NCI-H1694 treated with DMSO at 0.1 percent for 48 hours (cell line): ENCODE measurements at places on chromosomes 6 and 20.
A peak's percentile ranks its signal among the peaks of the same experiment; 100 is the strongest.

GRCh38 chr6:112883095-112883494 lies 536.0 kb downstream of the RFPL4B start:
- no peak for DNase-seq

DNA sequence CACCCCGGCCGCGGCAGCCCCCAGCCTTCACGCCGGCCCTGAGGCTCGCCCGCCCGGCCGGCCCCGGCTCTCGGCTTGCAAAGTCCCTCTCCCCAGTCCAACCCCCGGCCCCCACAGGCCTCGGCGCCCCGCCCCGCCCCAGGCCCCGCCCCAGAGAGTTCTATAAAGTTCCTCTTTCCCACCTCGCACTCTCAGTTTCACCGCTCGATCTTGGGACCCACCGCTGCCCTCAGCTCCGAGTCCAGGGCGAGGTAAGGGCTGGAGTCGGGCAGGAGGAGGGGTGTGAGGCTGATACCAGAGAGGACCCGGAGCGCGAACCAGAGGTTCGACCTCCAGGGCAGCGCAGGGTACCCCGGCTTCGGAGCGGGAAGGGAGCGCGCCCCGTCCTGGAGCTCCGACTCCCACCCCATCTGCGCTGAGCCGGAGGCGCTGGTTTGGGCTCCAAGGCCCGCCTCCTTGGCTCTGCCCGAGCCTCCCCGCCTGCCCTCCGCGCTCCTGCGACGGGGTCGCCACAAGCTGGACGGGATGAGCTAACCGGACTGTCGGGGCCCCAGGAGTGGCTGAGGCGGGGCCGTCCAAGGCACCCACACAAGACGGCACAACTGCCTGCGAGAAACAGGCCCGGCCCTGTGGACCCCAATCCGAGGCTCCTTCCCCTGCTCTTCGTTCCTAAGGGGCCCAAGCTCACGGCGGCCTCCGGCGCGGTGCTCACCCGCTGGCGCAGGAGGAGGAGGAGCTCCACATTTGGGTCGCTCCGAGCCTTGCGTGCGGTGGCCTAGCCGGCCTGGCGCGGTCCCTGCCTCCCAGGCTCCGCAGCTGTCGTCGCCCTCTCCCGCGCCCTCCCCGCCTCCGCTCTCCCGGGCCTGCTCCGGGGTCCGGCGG lies at the start of gene IRF4:
Gene IRF4 (plus strand): TSS at position 194 of the 882 bp plus-strand sequence. CDS start 1,401 bp downstream, outside the sequence.
- no peak for DNase-seq

DNA sequence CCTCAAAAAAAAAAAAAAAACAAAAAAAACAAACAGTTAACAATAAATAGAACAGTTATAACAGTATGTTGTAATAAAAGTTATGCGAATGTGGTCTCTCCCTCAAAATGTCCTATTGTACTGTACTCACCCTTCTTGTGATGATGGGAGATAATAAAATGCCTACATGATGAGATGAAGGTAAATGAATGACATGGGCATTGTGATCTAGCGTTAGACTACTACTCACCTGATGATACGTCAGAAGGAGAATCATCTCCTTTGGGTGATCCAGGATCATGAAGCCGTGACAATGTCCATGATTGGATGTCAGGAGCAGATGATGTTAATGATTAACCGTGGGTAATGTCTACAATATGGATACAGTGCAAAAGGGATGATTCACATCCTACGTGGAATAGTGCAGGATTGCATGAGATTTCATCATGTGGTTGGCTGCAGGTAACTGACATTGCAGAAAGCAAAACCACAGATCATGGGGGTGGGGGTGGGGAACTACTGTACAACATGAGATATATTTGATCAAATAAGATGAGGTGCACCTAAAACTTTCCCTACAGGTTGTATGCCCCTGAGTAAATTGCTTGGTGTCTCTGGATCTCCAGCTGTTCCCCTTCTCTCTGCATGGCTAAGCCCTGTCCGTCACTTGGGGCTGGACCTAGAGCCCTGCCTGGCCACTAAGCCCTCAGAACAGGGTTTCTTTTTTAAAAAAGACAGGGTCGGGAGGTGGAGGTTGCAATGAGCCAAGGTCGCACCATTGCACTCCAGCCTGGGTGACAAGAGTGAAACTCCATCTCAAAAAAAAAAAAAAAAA lies 6.2 kb upstream of the RBCK1 start:
- DNase-seq = no peak

GRCh38 chr6:33606642-33607041 lies 14.5 kb upstream of the ITPR3 start:
- no peak for DNase-seq

GRCh38 chr20:62804627-62805154 lies at the start of gene OGFR:
TSS of gene OGFR (plus strand) at chr20:62804835. CDS start at chr20:62804860, 25 bp downstream.
- DNase-seq = no peak

- no peak for DNase-seq
These were observed 34.3 kb downstream of the COL12A1 start for GRCh38 chr6:75171567-75171966.

GRCh38 chr20:15654208-15654649 lies 919.0 kb downstream of the KIF16B start:
- DNase-seq = peak; percentile 35

DNA sequence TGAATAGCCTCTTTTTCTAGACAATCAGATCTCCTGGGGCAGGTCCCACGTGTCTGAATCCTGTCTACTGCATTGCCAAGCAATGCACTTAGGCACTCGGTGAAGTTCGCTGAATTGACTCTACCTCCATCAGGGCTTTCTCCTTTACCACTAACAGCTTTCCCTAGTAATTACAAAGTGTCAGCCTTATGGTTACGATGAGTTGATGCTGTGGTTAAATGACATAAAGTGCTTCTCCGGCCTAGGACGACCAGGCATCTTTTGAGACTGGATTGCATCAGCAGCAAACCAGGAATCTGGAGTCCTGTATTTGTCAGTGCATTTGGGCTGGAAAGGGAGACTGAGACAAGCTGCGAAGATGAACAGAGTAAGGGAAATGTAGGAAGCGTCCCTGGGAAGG lies 21.5 kb downstream of the NOX3 start:
- no peak for DNase-seq

- DNase-seq = no peak
These were observed 6.2 kb downstream of the LSM14B start for GRCh38 chr20:62128502-62128901.

- DNase-seq = no peak
These were observed 6.1 kb downstream of the CCDC167 start for GRCh38 chr6:37493661-37493995.

DNA sequence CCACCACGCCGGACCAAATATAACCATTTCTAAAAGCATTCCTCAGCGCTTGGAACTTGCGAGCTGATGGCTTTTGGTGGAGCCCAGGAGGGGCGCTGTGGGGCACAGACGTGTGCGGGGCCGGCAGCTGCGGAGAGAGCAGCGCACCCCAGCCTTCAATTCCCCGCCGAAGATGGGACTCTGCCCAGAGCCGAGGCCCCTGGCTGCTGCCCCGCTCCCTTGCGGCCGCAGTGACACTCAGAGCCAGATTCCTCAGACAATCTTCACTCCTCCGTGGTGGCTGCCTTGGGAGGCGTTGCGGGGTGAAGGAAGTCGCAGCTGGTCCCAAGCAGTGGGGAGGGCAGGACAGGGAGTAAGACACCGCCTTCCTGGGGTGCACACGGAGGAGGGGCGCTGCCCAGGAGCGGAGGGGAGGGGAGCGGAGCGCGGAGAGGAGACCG lies 87.7 kb downstream of the TMEM242 start:
- no peak for DNase-seq

DNA sequence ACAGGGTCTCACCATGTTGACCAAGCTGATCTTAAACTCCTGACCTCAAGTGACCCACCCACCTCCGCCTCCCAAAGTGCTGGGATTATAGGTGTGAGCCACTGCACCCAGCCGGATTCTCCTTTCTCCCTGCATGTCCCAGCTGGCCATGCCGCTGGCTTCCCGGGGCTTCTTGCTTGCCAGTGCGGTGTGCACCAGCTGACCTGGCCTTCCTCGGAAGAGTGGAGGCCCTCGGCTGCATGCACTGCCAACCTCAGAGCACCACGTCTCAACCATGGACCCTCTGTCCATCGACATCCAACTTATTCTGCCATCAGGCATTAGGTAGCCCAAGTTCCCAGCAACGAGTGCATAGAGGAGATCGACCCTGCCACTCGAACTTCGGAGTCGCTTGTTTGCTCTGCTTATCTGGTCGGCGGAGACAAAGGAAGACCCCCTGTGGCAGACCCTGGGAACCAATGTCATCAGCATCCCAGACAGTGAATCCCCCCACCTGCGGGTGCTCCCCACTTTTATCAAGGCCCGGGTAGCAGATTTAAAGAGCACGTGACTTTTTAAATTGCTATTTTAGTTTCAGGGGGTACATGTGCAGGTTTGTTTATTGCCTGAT lies 307.8 kb downstream of the CDH4 start:
- DNase-seq = no peak

DNA sequence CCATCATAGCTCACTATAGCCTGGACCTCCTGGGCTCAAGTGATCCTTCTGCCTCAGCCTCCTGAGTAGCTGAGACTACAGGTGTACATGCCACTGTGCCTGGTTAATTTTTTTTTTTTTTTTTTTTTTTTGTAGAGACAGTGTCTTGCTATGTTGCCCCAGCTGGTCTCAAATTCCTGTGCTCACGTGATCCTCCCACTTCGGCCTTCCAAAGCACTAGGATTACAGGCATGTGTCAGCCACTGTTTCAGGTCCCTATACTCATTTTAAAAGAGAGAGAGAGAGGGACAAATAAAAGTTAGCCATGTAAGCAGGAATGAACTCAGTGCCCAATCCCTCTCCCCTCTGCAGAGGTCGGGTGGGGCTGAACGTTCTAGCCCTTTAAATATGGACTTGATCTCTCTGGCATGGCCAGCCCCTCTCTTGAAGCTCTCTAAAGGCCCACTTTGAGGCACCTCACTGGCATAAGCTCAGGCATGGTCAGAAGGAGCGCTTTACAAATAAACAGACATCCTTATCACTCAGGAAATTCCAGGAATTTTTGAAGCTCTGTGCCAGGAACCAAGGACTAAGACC lies 9.0 kb upstream of the SERPINB1 start:
- no peak for DNase-seq

DNA sequence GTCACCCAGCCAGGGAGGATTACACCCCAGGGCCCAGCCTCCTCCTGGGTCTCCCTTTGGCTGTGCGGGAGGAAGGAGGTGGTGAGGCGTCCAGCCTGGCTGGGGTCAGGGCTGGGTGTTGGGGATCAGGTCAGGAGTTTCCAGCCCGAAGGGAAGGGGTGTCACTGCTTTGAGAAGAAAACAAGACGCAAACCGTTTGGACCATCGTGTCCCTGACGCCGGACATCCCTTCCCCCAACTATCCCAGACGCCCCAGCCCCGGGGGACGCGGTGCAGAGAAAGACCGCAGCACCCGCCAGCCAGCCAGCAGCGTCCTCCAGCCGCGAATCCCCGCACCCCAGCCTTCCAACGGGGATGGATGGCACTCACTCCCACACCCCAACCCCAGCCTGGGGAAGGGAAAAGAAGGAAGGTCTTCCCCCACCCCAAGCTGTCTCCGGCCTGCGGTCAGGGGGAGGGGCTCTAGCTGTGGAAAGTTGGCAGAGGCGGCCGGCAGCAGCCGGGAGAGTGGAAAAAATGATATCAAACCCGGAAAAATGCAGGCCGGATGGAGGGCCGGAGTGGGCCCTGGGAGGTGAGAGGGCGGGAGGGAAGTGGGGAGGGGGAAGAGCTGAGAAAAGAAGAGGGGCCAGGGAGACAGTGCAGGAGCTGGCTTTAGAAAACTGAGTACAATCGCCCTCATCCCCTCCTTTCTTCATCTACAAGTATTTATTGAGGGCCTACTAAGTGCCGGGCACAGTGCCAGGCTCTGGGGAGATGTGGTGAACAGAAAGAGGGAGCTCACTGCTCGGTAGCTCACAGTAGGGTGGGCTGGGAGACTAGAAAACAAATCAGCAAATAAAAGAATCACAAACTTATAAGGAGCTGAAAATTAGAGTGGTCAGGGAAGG lies 10.6 kb downstream of the REM1 start:
- no peak for DNase-seq

DNA sequence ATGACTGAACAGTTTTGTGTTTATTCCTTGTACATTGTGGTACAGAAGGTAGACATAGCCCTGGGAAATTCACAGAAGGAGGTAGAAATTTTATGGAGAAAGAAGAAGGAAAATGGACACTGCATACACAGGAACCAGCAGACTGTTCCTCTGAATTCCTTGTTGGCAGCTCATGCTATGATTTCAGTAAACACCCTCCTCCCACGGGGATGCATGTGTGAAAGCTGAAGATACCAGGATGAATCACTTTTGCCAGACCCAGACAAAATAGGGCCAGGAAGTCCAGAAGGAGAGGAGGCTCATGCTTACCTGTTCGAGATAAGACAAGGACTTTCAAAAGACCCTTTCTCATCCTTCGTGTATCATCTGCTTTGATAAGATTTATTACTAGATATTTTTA lies 110.3 kb upstream of the GGTLC1 start:
- DNase-seq = no peak

DNA sequence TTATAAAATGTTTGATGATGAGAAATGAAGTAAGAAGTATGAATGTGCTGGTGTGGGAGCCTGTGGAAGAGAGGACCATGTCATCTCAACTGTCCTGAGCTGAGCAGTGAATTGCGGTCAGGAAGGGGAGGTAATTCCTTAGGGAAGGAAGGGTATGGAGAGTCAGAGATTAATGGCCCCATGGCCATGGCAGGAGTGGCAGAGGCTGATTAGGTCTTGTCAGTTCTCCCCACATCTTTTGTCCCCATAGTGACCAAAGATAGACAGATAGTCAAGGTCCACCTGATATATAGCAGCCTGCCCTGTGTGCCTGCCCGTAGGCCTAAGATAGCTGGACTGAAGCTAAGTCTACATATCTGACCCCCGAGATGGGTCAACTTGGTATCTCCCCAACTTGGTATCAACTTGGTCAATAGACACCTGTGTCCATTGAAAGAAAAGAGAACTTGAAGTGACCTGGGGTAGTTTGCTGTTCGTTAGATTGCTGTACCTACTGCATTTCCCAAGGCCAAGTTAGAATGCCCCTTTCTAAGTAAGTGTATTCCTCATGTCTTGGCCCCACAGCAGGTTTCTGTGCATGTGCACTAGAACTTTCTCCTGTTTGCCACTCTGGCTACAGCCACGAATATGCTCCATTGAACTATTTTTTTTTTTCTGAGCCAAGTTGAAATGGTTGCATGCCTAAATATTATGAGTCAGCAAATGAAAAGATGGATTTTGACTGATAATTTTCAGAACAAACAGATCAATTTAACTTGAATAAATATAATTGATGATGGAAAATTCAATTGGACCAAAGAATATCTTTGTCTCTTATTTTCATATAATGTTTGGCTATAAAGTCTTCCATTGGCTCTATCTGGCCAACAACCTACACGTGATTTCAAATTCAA lies 143.4 kb downstream of the ISM1 start:
- no peak for DNase-seq
